ENCODE measurements at places on chromosomes 11 and 22.

- no peak for DNase-seq
These were observed 756.8 kb downstream of the NTM start for GRCh38 chr11:132126973-132127899.

DNA sequence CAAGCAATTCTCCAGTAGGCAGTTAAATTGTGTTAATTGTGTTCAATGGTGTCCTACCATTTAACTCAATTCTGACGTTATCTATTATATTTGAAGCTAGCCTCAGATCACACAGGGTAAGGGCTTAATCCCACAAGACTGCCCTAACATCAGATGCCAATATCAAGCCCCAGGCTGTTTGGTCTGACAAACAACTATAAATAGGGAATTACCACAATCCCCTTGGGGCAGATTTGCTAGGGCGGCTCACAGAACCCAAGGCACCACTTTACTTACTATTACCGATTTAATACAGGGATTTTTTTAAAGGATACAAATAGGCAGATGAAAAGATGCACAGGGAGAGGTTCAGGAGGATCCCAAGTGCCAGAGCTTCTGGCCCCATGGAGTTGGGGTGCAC lies 678.4 kb downstream of the OPCML start:
- no peak for DNase-seq

DNA sequence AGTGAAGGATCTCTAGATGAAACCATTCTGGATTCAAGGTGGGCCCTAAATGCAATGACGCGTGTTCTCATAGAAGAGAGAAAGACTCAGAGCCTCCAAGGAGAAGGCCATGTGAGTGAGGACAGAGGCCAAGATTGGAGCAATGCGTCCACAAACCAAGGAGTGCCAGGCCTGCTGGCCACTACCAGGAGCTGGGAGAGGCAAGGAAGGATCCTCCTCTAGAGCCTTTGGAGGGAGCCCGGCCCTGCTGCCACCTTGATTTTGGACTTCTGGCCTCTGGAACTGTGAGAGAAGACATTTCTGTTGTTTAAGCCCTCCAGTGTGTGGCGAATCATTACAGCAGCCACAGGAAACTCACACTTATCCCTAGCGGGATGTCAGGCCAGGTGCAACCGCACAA lies 52.7 kb upstream of the SHANK2 start:
- DNase-seq: peak; percentile 3

GRCh38 chr11:76250520-76251225 lies 44.4 kb upstream of the WNT11 start:
- DNase-seq: no peak

- DNase-seq: no peak
These were observed 58.5 kb upstream of the PARVA start for GRCh38 chr11:12318791-12319438.

- DNase-seq: no peak
These were observed 10.1 kb downstream of the PATE2 start for GRCh38 chr11:125768336-125769046.

GRCh38 chr22:38353142-38353629 lies 36.0 kb upstream of the CSNK1E start:
- peak; percentile 91 for DNase-seq

- DNase-seq: no peak
These were observed 37.5 kb upstream of the MMP20 start for GRCh38 chr11:102662607-102663006.

- DNase-seq: no peak
These were observed 21.8 kb downstream of the CLMP start for GRCh38 chr11:123173040-123173855.

- no peak for DNase-seq
These were observed 936.7 kb downstream of the BRD1 start for GRCh38 chr22:48890693-48891554.

- DNase-seq: no peak
These were observed 35.3 kb upstream of the XBP1 start for GRCh38 chr22:28835630-28836189.

DNA sequence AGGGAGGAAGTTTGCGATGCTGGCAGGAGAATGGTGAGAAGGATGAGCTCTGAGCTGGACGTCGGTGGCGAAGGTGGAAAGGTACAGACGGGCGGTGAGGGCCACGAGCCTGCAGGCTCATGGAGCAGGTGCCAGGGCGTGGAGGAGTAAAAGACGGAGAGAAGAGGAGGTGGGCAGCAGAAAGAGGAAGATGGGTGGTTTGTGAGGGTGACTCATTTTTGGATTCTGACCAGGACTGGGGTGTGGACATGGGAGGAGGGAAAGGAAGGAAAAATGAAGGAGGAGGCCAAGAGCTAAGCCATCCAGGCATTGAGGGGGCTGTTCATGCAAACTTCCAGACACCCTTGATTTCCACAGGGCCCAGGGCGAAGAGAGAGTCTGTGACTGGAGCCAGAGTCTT lies 3.5 kb downstream of the ZDHHC24 start:
- no peak for DNase-seq

GRCh38 chr11:106459135-106459534 lies 381.7 kb downstream of the AASDHPPT start:
- no peak for DNase-seq

GRCh38 chr11:16737818-16738192 lies 642 bp upstream of the C11orf58 start:
- no peak for DNase-seq

DNA sequence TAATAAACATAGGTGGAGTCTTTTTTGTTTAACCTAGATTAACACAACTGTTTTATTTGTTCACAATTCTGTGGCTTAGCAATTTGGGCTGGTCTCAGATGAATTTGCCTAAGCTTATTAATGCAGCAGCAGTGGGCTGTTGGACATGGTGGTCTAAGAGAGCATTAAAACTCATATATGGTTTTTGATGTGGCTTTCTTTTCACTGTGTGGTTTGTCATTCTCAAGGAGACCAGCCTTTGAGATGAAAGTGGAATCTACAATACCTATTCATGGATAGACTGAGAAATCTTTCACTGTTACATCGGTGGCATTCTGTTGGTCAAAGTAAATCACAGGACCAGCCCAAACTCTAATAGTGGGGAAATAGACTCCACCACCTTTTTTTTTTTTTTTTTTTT lies 39.6 kb downstream of the CUL5 start:
- no peak for DNase-seq

GRCh38 chr11:107567739-107568335 lies 2.3 kb upstream of the ALKBH8 start:
- DNase-seq: no peak

DNA sequence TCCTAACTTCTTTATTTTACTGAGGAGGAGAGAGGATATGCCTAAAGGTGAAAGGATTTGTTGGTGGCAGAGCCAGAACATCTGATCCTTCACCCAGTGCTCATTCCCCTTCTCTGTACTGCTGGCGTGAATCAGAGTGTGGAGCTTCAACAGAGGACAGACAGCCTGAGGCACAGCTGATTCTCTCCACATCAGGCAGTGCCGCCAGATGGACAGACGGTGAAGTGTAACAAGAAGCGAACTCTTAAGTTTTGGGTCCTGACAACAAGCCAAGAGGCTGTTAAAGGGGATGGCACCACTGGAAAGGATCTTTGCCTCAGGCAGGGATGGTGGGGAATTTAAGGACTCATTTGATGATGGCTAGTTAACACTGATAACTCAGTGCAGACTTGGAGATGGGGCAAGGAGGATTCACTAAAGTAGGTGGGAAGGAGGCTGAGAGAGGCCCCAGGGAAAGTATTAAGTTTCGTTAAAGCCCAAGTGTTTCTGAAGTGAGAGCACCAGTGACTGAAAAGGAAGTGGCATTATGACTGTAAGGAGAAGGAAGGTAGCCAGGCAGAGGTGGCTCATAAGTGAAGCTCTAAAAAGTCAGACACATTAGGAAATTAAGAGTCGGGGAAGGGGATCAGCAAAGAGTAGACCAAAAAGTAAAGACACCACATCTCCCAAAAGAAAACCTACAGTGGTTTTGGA lies 81.3 kb downstream of the CLPB start:
- DNase-seq: no peak

GRCh38 chr11:14872032-14872431 lies 20.0 kb downstream of the CYP2R1 start:
- DNase-seq: no peak

DNA sequence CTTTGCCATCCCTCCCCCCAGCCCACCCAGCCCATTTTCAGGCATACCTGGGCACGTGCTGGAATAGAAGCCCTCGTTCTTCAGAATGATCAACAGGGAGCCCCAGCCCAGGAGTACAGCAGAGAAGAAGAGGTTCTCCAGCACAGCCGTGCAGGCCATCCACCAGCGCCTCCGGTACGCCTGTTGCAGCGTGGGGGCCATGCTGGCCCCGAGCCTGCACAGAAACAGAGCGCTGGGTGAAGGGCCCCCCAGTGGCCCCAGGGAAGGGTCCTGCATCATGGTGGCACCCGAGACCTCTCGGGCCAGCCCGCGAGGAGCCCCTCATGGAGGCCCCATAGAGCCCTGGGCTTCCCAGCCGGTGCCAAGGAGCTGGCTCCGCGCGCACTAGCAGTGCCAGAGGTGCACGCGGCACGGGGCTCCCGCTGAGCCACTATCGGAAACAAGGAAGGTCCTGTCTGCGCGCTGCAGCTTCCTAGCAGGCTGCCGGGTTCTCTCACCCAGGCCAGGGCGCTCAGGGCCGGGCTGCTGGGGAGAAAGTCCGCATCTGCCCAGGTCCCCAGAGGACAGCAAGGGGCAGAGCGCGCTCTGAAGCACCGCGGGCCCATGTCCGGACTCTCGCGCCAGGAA lies 1.5 kb downstream of the SLC43A1 start:
- peak; percentile 74 for DNase-seq

DNA sequence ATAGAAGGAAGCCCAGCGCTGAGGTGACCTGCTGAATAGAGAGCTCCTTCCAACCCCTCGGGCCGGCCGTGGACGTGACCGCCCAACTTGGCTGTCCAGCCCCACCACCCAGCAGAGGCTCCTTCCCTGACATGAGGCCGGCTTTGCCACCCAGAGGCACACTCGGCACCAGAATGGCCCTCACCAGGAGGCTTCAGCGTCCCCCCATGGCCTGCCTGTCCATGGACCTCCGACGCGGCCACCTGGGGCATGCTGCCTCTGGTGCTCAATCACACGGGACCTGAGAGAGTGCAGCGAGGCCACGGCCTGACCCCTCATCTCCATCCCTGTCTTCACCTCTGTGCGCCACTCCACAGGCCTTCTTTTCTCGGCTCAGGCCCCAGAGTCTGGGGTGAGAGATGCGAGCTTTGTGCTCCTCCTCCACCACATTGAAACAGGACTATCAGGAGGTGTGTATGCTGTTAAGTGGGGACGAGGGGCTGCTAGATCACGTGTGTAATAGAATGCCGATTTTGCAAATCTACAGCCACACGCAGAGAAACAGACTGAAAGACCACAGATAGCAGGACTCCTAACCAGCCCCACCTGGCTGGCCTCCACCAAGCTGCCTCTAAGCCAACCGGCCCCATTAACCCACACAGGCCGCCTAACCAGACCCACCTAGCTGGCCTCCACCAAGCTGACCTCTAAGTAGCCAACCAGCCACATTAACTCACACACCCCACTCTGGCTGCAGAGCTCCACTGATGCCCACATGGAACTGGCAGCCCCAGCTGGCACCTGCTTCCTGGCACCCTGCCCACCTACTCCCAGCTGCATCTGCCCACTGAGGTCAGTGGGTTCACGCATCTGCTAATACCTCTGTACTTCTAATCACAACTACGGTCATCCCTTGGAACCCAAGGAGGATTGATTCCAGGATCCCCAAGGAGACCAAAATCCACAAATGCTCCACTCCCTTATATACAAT lies 20.7 kb downstream of the LINC01488 start:
- DNase-seq: no peak

DNA sequence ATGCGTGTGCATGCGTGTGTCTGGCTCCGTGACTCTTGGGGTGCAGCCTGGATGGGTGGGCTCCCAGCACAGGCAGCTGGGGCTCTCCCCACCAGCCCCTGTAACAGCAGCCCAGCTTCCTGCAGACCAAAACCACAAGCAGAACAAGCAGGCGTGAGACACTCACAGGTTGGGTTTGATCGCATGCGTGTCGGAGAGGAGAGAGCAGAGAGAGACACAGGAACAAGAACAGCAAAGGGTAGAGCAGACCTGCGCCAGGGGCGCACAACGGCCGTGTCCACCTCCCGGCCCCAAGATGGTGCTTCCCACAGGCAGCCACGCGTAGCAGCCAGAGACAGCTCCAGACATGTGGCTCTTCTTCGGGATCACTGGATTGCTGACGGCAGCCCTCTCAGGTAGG lies at the start of gene CD6:
Gene CD6, plus strand, starts transcription at position 161 of the 400 bp plus-strand sequence. Its CDS starts 186 bp downstream, at position 347.
- no peak for DNase-seq

DNA sequence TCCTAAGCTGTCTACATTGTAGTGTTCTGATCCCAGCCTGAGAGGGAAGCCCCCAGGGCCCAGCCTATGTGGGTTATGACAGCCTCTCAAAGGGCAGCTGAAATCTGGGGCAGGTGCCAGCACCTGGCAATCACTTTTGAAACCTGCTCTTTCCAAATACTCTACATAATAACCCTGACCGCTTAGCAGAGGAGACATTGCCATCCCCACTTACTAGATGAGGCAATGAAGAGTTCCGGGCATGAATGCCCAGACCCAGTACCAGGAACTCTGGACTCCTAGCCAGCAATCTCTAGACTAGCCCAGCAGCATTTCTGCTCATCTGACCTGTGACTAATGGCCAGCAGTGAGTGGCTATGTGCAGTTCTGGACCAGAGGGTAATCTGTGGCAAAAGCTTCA lies 412.4 kb upstream of the CADM1 start:
- DNase-seq: no peak

- no peak for DNase-seq
These were observed 2.2 kb downstream of the OR51E2 start for GRCh38 chr11:4695442-4695841.

GRCh38 chr22:26614322-26614721 lies 3.5 kb downstream of the CRYBB1 start:
- DNase-seq: no peak

DNA sequence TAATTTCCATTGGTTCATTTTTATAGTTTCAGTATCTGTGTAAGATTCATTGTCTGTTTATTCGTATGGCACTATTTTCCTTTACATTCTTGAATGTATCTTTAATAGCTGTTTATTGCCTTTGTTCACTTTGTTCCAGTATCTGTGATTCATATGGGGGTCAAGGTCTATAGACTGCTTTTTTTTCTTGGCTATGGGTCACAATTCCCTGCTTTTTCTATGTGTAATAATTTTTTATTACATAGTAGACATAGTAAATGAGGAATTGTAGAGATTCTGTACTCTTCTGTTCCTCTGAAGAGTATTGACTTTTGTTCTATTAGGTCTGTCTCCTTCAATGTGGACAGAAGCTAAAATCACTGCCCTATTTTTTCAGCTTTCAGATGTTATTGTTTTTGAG lies 10.5 kb downstream of the ACRV1 start:
- DNase-seq: no peak

- no peak for DNase-seq
These were observed 64.9 kb downstream of the NAV2 start for GRCh38 chr11:19777377-19778102.

Measured in aorta (tissue), 5 donors.